ENCODE measurements at places on chromosomes 16 and 17. TPM values are rescaled to one million over a fixed set of nuclear protein-coding genes. Genes with fewer than 3 reads are reported as not detected.

The CDH5 gene
- total RNA-seq, result not detected

The FAM171A2 gene
- 0.33 TPM for total RNA-seq

The HAP1 gene
- total RNA-seq, result 0.13 TPM

DNA sequence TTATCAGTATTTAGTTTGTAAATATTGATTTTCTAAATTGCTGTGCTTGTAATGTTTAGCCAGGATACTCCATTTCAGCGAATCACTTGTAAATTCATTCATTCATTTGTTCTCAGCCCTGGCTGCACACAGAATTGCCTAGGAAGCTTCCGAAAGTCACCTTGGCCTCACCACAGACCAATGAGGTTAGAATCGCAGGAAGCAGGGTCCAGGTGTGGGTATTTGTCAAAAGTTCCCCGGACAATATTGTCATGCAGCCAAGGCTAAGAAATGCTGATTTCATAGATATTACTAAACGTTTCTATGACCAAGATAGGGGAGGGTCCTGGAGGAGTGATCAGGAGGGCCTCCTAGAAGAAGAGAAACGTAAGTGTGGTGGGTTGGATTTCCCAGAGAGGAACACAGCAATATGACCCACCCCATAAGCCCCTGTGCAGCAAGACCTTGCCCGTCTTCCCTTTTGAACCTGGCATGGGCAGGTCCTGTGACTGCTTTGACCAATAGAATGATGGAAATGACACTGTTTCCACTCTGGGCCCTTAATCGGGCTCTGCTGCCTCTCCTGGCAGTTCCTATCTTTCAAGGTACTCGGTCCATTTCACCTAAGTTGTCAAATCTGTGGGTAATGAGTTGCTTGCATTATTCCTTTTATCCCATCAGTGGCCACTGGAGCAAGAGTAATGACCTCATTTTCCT, 238.7 kb downstream of the FOXL1 start:
- DNase-seq, result no peak

- DNase-seq, result no peak
Observed at GRCh38 chr17:10357768-10358167, 15.0 kb downstream of the MYH13 start.

- no peak for DNase-seq
Observed at GRCh38 chr17:8324923-8325322, 14.7 kb upstream of the ODF4 start.

DNA sequence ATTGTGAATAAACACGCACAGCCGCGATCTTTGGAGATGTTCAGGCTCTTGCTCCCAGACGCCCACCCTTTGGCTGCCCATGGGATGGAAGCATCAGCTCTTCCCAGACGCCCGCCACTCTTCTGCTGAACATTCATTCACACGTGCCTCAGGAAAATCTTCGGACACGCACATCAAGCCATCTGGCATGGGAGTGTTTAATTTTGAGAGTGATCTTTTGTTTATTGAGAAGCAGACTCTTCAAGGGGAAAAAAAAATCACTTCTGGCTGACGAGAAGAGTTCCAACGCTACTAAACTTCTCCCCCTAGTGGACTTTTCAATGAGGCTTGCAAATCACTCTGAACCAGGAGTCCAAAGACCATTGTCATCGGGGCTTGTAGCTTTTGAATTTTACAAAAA, 62.0 kb upstream of the NUDT7 start:
- DNase-seq, result no peak

- no peak for DNase-seq
Observed at GRCh38 chr17:44333371-44333770, 8.7 kb upstream of the SLC25A39 start.

Data from CD8-positive, alpha-beta memory T cell (primary cell).